ENCODE measurements at places on chromosomes 11 and 22. TPM values are rescaled to one million over a fixed set of nuclear protein-coding genes. Genes with fewer than 3 reads are reported as not detected.

GRCh38 chr11:50379484-50379883 lies 346.8 kb downstream of the OR4C45 start:
- no peak for DNase-seq

DNA sequence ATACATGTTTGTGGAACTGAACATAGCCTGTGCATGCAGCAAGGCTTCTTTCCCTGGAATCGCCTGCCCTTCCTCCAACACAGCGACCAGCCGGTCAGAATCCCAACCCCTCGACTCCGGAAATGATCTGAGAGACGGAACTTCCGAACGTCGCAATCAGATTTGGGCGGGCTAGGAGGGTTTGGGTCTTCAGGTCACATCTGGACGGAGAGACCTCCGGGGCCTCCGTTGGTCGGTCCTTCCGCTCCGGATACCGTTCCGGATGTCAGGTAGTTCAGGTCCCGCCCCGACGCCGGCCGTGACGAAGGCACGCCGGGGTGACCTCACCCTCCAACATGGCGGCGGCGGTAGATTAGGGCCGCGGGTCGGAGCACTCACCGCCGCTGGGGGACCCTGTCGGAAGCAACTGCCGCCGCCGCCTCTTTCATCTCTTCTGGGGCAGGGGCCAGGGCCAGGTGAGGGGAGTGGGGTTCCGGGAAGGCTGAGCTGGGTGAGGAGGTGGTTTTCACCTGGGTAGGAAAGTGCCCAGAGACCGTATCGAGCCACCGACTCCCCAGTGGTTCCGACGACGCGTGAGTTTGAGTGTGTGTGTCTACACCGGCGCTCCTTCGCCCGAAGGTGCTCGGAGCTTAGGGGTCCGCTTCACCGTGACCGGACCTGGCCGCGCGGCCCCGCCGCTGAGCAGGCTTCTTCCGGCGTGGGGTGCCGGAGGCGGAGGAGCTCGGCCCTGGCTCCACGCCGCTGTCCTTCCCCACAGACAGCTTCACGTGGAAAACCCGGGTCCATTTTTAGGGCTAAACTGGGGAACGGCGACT lies at the start of gene BCL2L13:
BCL2L13 (plus strand) TSS at position 326 of the 815 bp plus-strand sequence. CDS start 16,955 bp downstream, outside the sequence.
- peak; percentile 77 for DNase-seq

DNA sequence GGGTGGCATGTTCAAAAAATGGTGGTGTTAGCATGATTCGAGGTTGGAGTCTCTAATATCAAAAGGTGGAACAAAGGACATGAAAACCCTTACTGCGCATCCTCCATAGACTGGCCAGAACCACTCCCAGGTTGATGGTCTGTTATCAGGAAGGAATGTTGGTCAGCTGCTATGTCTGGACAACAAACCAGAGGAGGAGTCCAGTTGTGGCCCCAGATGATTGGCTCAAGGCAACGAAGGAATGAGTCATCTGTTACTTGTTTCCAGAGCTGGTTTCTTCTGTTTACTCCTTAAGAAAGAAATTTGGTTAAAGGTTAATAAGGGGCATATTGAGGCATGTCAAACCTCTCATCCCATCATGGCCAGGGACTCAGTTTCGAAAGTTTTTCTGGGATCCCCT lies 56.8 kb upstream of the GRIA4 start:
- no peak for DNase-seq

- no peak for DNase-seq
Observed at GRCh38 chr11:118358071-118358470, 1.3 kb upstream of the UBE4A start.

- DNase-seq = no peak
Observed at GRCh38 chr22:47042861-47043496, 280.5 kb downstream of the TBC1D22A start.

GRCh38 chr11:75277211-75277805 lies 36.7 kb downstream of the TPBGL start:
- no peak for DNase-seq

The OR5AR1 gene
- not detected for total RNA-seq

The APOL4 gene
- total RNA-seq = 5.1 TPM

The SLC29A2 gene
- 6.5 TPM for total RNA-seq

The MUC2 gene
- total RNA-seq = not detected

The TMEM151A gene
- 0.27 TPM for total RNA-seq

The TCIRG1 gene
- total RNA-seq = 99.9 TPM

All from hematopoietic multipotent progenitor cell (in vitro differentiated cells).